ENCODE measurements at places on chromosomes 7 and 10.

DNA sequence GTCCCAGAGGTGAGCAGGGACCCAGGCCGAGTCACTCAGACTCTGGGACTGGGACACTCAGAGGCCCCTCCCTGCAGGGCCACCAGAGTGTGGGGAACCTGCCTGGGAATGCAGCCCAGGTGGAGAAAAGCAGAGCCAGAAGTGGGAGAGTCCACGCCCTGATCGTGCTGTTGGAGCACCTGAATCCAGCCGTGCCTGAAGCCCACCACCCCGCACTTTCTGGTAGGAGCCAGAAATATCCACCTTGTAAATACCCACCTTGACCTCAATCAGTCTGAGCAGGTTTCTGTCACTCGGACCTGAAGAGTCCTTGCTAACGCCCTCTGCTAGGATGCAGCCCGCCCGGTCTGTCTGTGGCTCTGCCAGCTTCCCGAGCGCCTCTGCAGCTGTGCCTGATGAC is 86.7 kb downstream of the PDGFA start:
- DNase-seq = no peak

DNA sequence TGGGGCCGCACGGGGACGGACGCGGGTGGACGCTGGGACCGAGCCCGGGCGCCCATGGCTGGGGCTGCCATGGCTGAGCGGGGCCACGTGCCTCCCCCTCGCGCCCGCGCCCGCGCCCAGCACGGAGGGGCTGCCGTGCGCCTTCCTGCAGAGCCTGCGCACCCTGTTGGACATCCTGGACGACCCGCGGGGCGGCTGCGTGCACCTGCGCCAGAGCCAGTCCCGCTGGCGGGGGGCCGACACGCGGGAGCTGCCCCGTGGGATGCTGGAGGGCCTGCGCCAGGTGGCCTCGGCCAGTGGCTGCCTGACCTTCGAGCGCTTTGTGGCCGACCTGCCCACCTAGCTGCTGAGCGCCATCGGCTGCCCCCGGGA is 72.5 kb upstream of the KCTD7 start:
- DNase-seq = no peak

GRCh38 chr10:113524120-113524519 is 28.7 kb upstream of the HABP2 start:
- DNase-seq = no peak

DNA sequence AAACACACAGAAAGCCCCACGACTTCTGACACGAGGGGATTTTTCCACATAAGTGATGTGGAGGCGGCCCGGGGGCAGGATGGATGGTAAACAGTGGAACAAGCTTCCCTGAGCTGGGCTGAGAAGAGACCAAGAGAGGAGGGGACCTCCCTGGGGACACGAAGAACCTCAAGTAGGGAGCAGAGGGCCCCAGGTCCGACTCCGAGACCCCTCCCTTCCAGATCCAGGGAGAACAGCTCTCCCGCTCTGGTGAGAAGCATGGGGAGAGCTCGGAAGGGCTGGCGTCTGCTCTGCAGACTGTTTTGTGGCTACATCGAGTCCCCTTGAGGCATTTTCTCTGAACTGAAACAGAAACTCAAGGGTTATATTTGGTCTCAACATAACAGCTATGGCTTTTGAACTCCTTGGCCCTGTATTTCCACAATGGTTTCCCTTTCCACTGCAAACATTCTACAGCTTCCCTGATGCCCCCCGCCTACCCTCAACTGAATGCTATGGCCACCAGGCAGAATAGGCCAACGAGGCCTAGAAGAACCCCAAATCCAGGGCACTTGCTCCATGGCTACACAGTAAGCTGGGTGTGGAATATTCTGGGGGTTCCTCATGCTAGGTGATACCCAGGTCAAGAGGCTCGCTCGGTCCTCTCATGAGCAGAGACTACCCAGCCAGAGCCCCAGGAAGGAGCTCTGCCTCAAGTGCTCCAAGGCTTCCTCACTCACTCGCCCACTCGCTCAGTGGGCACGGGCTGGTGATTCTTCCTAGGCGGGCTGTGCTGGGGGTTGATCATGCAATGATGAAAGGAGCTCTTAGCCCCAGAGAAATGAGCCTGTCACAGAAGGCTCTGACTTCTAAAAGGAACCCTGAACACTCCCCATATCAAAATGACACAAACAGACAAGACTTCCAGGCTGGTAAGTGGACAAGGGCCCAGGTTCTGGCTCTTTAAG is 47.5 kb downstream of the FAM53B start:
- peak; percentile 40 for DNase-seq

GRCh38 chr7:1689311-1689710 is 19.2 kb downstream of the ELFN1 start:
- no peak for DNase-seq

- DNase-seq = no peak
Observed at GRCh38 chr10:6194311-6194710, 8.4 kb upstream of the PFKFB3 start.

DNA sequence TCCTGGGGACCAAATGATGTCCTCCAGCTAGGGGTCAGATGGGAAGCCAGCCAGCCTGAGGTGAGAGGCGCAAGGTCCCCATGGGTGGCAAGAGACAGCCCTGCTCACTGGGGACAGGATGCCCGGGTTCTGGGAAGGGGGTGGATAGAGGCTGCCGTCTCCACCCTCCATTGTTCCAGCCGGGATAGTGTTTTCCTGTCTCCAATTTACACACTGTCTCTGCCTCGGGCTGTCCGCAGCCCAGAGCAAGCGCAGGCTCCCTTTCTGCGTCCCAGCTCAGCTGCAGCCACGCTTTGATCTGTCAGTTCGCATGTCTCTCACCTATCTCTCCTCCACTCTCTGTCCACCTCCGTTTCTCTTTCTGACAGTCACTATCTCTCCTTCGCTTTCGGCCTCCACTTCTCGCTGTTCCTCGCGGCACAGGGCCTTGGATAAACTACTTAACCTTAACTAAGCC is 2.1 kb downstream of the EPHB4 start:
- no peak for DNase-seq

GRCh38 chr10:12589291-12589690 is 239.9 kb downstream of the CAMK1D start:
- DNase-seq = no peak

- no peak for DNase-seq
Observed at GRCh38 chr7:16462431-16462889, 3.1 kb downstream of the SOSTDC1 start.

GRCh38 chr10:33749067-33749735 is 414.7 kb upstream of the NRP1 start:
- DNase-seq = no peak

GRCh38 chr10:65501259-65501658 is 1424.6 kb upstream of the LRRTM3 start:
- no peak for DNase-seq

DNA sequence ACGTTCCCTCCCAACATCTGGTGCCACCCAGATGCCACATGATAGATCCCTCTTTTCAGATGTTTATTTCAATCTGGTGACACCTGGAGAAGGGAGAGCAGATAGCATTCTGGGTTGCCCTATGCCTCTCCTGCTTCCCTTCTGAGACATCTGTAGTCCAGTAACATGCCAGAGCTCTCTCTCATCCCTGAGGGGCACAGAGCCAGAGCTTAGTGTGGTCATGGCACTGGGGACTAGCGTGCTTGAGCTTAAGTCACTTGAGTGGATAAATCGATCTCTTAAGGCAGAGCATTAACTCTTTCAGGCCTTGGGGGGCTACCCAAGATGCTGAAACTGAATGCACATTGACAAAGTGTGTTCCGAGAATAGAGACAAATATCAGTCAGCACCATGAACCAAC is 47.9 kb downstream of the WNT2 start:
- DNase-seq = no peak

DNA sequence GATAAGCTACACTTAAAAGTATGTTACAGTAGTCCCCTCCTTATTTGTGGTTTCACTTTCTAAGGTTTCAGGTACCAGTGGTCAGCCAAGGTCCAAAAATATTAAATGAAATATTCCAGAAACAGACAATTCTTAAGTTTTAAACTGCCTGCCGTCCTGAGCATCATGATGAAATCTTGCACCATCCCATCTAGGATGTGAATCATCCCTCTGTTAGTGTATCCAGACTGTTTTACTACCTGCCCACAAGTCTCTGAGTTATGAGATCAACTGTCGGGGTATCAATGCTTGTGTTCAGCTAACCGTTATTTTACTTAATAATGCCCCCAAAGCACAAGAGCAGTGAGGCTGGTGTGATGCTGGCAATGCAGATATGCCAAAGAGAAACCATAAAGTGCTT is 11.4 kb downstream of the KDM7A start:
- DNase-seq = no peak

DNA sequence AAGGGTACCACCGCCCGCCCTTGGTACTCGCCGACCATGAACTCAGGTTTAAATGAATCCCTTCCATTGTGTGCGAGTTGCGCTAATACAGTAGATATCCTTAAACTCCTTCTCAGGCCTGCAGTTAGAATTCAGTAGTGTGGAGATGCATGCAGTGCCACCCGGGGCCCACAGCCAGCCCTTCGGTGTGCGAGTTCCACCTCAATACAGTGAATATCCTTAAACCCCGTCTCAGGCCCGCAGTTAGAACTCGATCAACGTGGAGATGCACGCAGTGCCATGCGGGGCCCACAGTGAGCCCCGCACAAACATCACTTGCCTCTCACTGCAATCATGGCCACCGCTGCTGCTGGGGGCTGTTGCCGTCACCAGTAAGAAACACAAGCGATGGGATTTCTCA is 261.9 kb downstream of the MAD1L1 start:
- DNase-seq = no peak

DNA sequence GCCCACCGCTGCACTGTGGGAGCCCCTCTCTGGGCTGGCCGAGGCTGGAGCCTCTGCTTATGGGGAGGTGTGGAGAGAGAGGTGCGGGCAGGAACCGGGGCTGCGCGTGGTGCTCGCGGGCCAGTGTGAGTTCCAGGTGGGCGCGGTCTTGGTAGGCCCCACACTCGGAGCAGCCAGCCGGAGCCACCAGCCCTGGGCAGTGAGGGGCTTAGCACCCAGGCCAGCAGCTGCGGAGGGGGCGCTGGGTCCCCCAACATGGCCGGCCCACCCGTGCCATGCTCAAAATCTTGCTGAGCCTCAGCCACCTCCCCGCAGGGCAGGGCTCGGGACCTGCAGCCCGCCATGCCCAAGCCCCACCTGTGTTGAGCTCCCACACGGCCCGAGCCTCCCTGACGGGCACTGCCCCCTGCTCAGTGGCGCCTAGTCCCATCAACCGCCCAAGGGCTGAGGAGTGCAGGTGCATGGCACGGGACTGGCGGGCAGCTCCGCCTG is 856.8 kb upstream of the CELF2 start:
- DNase-seq = no peak

DNA sequence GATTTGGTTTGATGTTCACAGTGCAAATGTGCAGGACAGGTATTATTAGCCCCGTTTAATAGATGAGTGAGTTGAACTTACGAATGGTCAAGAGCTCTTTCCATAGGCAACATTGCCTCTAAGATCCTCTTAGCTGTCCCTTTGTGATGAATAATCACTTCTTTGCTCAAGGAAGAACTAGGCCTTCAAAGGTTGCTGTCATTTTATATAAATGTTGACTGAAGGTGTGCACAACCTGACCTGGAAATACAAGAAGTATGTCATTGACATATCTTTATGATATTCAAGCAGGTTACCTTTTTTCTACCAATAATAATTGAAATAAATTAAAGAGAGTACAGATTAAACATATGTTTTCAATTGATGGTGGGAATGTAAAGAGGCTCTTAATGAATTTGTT is 48.5 kb upstream of the GLCCI1 start:
- no peak for DNase-seq

DNA sequence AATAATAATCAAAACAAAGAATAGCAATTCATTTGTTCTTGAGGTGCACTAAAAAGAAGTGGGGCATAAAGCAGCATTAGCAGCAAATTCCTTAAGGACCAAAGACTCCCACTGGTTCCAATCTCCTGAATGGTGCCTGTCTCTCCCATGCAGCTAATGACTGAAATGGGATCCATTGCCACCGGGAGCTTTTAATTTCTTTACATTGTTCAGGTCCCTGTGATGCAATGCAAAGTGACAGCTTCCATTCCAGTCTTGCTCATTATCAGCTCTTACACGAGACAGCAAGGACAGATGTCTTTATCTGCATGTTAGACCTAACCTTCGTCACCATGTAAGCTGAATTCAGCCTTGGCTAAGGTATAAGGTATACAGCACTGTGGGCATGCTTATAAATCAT is 148.1 kb downstream of the POU6F2 start:
- DNase-seq = no peak

GRCh38 chr10:33665501-33665900 is 331.0 kb upstream of the NRP1 start:
- no peak for DNase-seq

GRCh38 chr7:539731-540411 is 20.2 kb upstream of the PDGFA start:
- no peak for DNase-seq

DNA sequence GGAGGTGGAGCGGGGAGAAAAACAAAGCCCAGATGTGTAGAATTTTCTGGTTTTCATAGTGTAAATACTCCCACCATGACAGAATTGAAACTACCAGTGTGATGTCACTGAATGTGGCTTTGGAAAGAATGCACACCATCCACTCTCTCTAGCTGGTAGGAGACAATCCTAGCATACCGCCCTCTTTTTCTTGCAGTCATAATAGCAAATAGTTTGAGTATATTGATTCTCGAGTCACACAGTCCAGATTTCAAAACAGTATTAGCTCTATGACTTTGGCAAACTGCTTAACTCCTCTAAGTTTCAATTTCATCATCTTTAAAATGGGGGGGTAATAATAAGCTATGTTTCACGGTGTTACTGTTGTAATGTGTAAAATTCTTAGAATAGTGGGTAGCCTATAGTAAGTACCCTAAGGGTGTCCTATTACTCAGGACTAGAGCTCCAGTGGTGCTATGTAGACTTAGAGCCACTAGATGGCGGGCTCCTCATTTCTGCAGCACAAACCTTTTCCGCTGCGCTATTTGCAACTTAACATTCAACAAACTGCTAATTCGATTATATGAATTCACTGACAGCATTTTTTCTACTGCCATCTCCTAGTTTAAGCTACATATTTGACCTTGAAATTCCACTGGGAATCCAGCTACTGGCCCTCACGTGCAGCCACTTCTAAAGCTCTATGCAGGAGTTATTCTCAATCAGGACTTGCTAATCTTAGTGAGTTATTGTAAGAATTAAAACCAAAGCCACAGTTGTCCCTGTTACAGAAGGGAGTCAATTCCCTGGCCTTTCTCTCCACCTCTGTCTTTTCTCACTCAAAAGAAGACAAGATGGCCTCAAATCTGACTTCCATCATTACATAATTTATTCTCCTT is 18.7 kb downstream of the TAS2R40 start:
- peak; percentile 58 for DNase-seq

- DNase-seq = no peak
Observed at GRCh38 chr7:135718794-135719437, 9.1 kb downstream of the SLC13A4 start.

All from naive B cell (primary cell).